ENCODE measurements at places on chromosomes 13 and 19.

DNA sequence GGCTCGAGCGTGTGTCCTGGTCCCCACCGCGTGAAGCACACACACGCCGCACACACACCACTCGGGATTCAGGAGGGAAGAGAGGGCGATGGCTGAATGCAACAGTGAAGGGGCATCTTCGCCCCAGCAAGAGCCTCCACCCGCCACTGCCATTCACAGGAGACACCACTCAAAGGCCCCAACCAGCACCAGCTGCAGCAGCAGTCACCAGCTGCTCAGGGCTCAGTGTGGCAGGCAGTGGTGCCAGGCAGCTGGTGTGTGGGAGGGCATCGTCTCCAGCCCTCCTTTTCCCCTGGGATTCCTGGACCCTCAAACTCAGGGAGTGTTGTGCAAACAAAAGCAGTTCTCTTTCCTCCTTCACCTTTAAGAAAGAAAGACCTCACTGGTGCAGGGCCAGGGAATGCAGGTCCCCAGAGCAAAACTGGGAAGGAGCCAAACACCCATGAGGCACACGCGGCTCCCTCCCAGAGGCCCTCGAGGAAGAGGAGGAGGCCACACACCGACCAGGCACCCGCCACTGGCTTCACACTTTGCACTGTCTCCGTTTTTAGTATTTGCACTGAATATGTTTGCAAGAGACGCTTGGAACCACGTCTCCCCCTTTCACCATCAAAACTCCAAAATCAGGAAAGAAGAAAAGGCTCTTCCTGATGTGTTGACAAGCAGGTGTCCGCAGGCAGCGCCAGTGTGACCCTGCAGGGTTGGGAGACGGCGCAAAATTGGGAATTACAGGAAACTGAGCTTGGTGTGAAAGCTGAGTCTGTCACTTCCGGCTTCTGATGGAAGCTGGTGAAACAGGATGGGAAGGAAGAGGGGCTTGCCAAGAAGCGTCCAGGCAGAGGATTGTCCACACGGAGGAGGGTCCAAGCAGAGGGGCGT lies 26.4 kb upstream of the F7 start:
- DNase-seq = no peak

GRCh38 chr19:3554254-3555083 lies 2.9 kb downstream of the MFSD12 start:
- no peak for DNase-seq

GRCh38 chr13:104967836-104968630 lies 1567.4 kb downstream of the EFNB2 start:
- no peak for DNase-seq

GRCh38 chr13:24985896-24986295 lies 110.0 kb upstream of the PABPC3 start:
- DNase-seq = no peak
